ENCODE measurements at places on chromosomes 6 and 20.
A peak's percentile ranks its signal among the peaks of the same experiment; 100 is the strongest.

DNA sequence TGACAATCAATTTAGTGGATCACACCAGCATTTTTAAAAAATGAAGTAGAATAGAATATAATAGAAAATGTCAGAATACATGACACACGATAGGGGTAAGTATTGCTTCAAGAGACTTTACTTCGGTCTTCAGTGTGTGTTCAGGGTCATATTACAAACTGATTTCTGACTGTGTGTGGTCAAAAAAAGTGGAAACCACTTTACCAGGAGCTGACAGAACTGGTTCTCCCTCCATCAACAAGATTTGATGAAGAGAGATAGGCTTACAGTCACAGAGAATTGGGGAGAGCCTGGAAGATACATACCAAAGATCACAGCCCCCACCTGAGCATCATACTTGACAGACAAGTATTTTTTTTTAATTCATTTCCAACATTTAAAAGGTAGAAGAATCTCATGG lies 21.7 kb downstream of the ARMC2 start:
- no peak for DNase-seq

- DNase-seq: no peak
Observed at GRCh38 chr20:404088-404487, 4.0 kb upstream of the RBCK1 start.

DNA sequence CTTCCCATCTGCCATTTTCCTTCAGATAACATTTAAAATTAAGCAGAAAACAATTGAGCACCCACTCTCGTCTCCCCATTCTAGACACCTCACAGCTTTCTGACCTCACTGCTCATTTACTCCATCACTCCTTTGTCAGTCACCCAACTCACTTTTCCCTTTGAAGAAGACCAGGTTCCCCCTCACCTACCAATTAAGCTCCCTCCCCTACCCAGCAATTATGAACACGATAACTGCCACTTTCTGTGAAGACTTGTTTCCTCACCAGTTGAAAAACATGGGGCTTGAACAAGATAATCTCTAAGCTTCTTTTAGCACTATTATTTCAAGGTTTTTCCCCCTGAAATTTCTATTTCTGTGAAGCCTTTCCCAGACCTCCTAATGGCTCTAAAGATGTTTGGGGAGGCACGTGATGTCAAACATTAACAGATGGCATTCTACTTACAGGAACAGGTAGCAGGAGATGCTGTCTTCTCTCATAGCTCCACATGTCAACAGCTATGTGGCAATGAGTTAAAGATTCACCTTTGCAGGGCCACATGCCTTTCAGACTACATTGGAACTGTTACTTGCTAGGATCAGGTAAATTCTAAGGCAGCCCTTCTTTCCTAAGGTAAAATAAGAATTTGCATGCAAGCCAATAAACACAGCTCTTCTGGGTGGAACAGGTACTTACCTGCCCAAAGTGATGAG lies 24.8 kb upstream of the SLA2 start:
- no peak for DNase-seq

DNA sequence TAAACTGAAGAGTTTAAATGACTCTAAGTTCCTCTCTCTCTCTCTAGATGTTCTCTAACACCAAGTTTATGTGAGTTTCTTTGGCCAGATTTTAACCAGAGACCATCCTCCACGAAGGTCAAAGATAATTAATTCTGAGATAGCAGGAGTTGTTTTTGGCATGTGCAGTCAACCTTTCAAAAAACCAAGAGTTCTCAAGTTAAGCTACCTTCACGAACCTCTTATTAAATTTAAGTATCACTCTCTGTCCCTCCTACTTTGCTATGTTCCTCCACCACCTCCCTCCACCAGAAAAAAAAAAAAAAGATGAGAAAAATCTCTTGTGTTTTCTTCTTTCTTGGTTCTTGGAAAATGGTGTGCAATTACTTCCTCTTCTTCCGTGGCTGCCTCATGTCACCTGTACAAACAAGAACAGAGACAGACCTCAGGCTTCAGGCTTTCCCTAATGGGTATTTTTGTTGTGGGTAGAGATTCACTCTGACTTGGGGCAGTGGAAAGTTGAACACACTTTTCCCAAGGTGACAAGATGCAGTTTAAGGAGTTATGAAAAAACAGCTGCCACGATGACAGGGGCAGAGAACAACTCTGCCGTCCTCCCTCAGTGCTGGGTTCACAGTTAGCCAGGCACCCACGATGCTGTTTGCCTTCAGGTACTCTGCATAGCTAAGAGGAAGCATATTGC lies 64.3 kb downstream of the ADTRP start:
- no peak for DNase-seq

DNA sequence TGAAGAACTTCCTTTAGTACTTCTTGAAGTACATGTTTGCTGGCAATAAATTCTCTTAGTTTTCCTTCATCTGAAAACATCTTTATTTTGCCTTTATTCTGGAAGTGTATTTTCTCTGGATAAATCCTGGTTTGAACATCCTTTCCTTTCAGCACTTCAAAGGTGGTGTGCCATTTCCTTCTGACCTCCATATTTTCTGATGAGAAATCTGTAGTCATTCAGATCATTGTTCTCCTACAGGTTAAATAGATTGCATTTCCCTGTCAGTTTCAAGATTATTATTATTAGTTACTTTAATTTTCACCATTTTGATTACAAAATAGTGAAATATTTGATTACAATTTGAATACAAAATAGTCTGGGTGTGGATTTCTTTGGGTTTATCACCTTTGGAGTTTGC lies 134.5 kb downstream of the CDH26 start:
- no peak for DNase-seq

- no peak for DNase-seq
Observed at GRCh38 chr6:116206231-116206903, 47.5 kb downstream of the TSPYL4 start.

DNA sequence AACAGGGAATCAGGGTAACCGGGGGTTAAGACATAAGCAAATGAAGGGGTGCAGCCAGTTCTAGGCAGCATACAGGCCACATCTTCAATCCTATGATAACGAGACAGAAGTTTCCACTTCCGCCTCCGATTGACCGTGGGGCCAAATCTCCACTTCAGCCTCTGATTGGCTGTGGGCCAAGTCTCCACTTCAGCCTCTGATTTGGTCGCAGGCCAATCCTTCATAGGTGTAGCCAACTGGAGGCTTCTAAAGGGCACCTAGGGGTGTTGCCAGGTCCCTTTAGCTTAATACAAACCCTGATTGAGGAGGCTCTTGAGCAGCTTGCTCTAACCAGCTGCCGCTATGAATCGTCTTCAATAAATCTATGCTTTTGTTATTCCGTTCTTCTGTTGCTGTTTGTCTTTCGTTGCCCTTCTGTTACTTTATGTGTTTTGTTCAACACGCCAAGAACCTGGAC lies 2.1 kb upstream of the ERGIC3 start:
- peak; percentile 91 for DNase-seq

- DNase-seq: no peak
Observed at GRCh38 chr6:161458201-161458951, 184.5 kb upstream of the AGPAT4 start.
